ENCODE measurements at places on chromosomes 1 and 21.

DNA sequence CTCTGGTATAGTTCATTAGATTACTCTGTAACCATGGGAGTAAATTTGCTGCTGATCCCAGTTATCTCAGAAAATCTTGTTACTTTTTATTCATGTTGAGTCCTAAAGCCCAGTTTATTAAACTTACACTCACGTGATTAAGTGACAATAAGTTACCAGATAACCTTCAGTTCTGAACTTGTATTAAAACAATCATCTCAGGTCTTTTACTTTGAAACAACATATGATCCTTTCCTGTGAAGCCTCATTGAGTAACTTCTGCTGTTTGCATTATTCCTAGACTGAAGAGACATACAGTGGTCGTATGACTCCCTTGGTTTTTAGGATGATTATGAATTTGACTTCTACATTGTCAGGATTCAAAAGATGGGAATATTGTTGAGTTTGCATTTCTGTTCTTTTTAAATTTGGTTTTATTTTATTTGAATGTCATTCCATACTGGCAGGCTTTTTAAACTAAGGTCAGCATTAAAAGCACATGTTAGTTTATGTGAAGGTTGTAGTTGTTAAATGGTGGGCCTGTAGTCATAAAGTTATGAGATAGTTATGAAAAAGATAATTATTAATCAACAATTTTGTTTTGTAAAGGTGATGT, 117.9 kb downstream of the CD247 start:
- DNase-seq = no peak

DNA sequence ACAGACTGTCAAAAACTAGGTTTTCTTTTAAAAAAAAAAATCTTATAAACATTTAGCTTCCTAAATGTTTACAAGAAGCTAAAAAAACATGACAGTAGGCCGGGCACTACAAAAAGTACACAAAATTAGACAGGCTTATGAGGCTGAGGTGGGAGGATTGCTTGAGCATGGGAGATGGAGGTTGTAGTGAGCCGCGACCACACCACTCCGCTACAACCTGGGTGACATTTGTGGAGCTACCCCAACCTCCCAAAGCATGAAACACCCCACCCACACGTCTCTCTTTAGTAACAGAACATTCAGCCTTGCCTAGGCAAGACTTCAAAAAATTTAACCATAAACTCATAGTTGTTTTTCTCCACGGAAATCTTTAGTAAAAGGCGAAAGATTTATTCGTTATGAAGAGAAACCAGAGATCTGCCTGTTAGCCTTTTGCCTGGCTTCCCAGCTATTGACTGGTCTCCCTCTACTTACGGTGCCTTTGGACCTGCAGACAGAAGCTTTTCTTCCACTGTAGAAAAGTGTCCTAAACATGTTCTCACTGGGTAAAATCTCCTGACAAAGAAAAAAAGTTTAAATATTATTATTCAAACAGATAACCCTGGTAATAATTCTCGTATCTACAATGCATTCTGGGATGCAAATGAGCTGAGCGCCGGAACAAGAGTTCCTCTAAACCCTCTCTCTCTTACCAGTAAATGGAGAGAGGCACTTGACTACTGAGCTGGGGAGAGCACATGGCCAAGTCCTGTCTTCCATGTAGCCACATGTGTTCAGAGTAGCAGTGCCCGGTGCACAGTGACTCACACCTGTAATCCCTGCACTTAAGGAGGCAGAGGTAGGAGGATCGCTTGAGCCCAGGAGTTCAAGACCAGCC, 9.2 kb downstream of the RNU5D-1 start:
- peak; percentile 97 for DNase-seq

DNA sequence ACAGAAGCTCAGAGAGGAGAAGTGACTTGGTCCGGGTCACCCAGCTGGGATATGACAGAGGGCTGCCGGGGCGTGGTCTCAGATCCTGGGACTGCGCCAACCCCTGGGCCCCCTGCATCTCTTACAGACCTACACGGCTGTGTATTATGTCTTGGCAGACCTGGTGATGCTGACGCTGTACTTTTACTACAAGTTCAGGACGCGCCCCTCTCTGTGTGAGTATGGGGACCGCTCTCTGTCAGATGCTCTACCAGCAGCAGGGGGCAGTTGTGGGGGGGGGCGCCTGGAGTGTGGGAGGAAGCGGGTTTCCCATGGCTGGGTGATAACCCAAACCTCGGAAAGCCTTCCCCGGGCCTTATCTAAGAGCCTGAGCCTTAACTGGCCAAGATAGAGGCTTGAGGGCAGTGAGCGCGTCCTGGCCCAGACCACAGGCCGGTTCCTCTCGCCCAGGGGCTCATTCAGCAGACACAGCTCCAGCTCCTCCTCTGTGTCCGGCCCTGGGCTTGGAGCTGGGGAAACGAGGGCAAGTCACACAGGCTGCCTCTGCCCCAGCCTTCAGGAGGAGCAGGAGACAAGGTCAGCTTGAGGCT, 13.3 kb downstream of the SLC66A1 start:
- DNase-seq = no peak

- no peak for DNase-seq
Measured at GRCh38 chr1:7642781-7643529, 128.1 kb upstream of the VAMP3 start.

DNA sequence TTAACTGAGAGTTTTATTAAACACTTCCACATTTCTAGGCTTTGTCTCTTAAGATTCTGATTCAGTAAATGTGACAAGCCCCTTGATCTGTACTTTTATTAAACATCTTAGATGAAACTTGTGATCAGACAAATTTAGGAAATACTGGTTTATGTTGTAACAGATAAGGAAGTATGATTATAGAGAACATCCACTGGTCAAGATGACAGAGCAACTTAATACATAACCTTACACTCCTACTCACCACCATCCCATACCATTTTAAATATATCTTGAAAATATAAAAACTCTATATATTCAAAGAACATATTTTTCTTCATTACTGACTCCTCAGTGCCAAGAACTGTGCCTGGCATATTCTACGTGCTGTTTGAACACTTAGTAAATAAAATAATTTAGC, 217.5 kb downstream of the LRRC40 start:
- no peak for DNase-seq

- no peak for DNase-seq
Measured at GRCh38 chr1:243507001-243507671, 251.3 kb downstream of the SDCCAG8 start.

GRCh38 chr1:174988539-174988938, 11.2 kb upstream of the CACYBP start:
- DNase-seq = no peak

GRCh38 chr1:234914606-234915290, 213.9 kb downstream of the TOMM20 start:
- no peak for DNase-seq

DNA sequence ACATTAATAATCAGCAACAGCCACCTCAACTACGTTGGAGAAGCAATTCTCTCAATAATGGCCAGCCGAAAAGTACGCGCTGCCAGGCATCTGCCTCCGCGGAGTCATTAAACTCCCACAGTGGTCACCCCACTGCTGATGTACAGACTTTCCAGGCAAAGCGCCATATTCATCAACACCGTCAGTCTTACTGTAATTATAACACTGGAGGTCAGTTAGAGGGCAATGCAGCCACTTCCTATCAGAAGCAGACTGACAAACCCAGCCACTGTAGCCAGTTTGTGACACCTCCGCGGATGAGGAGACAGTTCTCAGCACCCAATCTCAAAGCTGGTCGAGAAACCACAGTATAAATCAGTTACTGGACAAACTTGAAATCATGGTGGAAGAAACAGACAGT, 93.9 kb downstream of the KIF1B start:
- DNase-seq = no peak

- DNase-seq = no peak
Measured at GRCh38 chr1:6001992-6002576, 9.9 kb upstream of the NPHP4 start.

DNA sequence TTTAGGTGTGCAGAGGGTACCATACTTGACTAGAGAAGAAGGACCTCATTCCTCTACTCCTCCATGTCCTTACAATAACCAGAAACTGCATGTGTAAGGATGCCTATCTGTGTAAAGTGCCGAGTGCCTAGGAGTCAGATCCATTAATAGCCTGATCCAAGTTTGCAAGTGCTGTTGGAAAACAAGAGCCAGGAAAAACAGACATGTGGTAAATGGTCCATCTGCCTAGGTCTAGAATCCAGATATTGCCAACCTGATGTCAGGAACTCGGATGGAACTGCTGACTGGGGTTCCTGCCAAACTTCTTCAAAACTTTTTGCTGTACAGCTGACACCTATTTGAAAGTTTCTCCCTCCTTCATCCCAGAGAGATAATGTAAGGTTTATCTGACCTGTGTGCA, 239.4 kb upstream of the CAMK1G start:
- DNase-seq = no peak
